ENCODE measurements at places on chromosomes 16 and 17. TPM values are rescaled to one million over a fixed set of nuclear protein-coding genes. Genes with fewer than 3 reads are reported as not detected.

- DNase-seq, result no peak
Observed at GRCh38 chr17:45952814-45953320, 46.2 kb upstream of the STH start.

- DNase-seq, result no peak
Observed at GRCh38 chr16:77744141-77744540, 21.8 kb downstream of the NUDT7 start.

The CHST5 gene
- polyA plus RNA-seq, result 21.2 TPM

DNA sequence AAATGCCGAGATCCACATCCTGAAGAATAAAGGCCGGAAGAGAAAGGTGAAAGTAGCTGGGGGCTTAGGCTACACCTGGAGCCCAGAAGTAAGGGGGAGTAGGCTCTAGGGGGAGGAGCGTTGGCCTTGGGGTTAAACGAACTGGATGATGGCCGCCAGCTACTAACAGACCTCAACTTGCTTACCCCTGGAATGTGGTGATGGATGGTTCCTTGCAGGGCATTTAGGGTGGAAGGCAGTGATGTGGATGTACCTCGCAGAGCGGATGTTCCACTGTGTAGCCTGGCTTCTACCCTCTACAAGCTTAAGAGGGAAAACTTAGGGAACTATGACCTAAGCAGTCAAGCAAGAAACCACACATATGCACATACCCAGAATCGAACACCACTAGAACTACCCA is 2.3 kb upstream of the MAZ start:
- no peak for DNase-seq

DNA sequence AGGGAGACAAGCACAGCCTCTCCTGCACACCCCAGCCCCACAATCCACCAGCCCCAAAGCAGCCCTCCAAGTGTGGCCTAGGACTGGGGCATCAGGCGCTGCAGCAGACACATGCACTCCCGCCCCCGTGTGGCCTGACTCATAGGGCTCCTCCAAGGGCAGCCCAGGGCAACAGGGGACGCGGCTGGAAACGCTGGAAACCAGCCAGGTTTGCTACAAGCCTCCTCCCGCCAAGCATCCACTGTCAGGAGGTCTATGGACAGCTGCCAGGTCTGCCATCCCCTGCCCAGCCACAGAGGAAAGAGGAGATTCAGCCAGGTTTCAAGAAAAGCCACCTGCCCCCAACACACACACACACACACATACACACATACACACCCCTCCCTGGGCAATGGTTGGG is 25.8 kb downstream of the SRCIN1 start:
- no peak for DNase-seq

DNA sequence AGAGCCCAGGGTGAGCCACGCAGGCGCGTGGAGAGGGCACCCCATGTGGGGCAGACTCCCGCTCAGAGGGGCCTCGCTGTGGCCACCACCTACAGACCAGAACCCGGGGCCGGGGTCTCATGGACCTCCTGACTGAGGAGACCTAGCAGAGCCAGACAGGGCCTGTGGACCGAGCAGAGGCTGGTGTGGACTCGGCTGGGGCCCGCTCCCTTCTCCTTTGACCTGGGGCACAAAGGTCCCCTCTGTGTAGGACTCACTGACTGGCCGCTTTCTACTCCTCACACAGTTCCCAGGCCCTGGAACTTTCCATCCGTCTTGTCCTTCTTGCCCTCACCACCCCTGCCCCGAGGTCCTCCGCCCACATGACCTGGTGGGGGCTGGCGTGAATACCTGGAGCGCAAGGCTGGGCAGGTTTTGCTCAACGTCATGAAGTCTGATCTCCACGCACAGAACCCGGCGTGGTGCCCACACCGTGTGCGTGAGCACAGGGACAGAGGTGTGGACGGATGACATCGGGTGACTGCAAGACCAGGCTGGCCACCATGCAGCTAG is 44.7 kb upstream of the ACSF3 start:
- no peak for DNase-seq

The JUP gene
- 122 TPM for polyA plus RNA-seq

DNA sequence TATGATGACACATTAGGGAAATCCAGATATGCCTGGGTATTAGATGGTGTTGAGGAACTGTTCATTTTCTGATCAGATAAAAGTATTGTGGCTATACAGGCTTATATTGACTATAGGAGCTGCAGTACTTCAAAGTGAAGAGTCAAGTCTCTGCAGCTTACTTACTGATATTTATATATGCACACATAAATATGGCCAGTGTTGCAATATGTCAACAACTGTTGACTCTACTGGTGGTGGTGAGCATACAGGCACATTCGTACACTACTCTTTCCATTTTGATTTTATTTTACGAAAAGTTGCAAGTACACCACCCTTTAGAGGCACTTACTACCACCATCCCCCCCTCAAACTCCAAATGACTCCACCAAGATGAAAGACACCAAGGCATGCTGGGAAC is 2.5 kb downstream of the CIAO2B start:
- DNase-seq, result no peak

The TRPV3 gene
- 9.4 TPM for polyA plus RNA-seq

DNA sequence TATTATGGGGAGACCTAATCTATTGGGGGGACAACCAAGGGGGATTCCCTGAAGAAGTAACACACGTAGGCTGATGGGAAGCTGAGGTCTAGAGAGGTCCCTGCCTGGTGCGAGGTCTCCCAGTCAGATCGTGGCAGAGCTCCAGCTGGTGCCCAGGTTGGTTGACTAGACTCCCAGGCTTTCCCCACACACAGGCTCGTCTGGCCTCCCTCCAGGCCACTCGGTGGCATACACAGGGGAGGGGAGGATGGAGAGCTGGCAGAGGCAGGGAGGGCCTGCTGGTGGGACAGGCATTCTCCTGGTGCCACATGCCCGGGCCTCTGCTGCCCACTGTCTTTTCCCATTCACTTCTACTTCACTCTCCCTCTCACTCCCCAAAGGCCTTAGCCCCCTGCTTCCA is 8.5 kb upstream of the SOCS3 start:
- DNase-seq, result no peak

- no peak for DNase-seq
Observed at GRCh38 chr17:2075336-2076086, 20.6 kb downstream of the HIC1 start.

GRCh38 chr16:28977703-28978662 is 3.4 kb downstream of the SPNS1 start:
- peak; percentile 39 for DNase-seq

DNA sequence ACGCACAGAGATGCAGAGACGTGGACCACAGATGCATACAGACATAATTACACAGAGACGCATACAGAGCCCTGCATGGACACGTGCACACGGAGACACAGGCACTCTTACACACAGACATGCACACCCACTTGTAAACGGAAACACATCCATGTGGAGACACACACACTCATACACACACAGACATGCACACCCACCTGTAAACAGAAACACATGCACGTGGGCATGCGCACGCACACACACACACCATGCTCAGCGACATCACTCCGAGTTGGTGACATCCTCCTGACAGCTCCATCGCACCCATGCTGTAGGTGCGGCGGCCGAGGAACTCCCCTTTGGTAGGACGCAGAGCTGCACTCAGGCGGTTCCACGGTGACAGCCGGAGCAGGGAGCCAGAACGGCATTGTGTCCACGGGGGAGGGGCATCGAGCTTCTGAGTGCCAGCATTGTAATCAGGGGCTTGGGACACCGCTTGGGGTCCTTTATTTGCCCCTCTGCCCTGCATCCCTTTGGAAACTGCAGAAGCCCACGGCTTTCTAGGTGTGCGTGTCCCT is 233.5 kb downstream of the RBFOX3 start:
- DNase-seq, result no peak

The PMFBP1 gene
- polyA plus RNA-seq, result 1.1 TPM

GRCh38 chr16:79185711-79186110 is 414.8 kb downstream of the MAF start:
- DNase-seq, result no peak

The SLC6A4 gene
- 3.6 TPM for polyA plus RNA-seq

- no peak for DNase-seq
Observed at GRCh38 chr17:80940171-80941123, 51.2 kb upstream of the CHMP6 start.

DNA sequence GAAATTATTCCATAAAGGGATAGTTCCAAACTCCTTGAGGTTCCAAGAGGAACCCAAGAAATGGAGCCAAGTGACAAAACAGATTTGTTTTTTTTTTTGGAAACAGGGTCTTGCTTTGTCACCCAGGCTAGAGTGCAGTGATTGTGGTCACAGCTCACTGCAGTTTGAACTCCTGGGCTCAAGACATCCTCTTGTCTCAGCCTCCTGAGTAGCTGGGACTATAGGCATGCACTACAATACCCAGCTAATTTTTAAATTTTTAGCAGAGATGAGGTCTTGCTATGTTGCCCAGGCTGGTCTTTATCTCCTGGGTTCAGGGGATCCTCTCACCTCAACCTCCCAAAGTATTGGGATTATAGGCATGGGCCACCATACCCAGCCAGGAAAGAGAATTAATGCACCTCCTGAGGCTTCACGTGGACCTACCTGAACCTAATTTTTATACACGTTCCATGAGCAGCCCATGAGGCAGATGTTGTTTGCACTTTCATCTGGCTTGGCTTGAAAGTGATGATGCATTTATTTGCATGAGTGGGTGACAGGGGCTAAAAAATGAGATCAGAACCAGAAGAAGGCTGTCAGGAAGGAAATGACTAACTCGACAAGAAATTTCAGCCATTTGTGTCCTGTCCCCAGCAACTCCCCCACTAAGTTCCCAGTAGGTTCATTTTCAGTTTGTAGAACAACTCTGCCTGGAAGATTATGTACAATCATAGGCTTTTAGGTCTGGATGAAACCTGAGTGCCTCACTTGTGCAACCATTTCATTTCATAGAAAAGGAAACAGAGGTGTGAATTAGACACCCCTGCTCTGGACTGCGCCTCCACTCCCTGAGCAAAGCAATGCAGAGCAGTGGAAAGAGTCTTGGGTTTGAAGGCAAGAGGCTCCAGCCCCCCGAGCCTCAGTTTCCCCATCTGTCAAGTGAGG is 10.3 kb upstream of the IRF8 start:
- DNase-seq, result no peak

The HSF4 gene
- 4.6 TPM for polyA plus RNA-seq

DNA sequence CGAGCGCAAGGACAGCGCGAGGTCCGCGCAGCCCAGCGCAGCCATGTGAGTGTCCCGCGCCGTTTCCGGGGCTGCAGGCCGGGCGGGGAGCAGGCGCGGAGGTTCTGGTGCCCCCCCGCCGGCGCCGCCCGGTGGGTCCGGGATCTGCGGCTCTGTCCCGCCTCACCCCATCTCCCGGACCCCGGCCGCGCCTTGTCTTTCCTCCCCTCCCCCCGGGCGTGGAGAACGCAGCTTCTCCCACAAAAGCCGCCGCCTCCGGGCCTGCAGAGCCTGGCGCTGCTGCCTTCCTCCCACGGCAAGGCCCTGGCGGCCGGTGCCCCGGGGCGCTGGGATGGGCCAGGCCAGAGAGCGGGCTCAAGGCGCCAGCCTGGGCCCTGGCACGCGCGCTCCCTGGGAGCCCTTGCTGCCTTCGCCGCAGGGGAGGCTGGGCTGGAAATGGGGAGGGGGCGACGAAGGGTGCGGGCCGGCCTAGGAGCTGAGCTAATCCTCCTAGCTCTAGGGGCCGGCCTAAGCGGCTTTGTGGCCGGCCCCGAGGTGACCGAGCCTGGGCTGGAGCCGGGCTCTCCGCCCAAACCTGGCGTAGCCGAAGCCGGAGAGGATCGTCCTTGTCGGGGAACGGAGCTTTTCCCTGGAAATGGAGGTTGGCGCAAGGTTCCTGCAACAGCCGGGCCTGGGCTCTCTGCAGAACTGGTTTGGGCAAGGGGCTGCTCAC is 397 bp downstream of the RIPOR1 start:
- peak; percentile 60 for DNase-seq

DNA sequence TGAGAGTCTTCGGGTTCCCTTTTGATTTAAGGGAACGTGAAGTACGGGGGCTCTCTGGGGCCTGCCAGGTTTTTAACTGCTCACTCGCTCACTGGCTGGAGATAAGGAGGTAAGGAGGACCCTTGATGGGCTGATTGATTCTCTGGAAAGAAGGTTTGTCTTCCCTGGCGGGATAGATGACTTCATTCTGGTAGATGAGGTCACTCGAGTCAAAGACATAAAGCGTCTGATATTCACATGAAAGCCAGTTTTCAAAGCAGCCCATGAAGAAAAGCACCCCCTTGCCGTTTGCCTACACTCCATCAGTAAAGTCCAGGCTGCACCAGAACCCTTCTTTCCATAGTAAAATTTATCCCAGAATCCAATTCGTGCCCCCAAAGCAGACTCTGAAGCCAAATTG is 233.7 kb upstream of the IRX5 start:
- no peak for DNase-seq

GRCh38 chr17:67994817-67995569 is 1.3 kb downstream of the C17orf58 start:
- DNase-seq, result peak; percentile 43

DNA sequence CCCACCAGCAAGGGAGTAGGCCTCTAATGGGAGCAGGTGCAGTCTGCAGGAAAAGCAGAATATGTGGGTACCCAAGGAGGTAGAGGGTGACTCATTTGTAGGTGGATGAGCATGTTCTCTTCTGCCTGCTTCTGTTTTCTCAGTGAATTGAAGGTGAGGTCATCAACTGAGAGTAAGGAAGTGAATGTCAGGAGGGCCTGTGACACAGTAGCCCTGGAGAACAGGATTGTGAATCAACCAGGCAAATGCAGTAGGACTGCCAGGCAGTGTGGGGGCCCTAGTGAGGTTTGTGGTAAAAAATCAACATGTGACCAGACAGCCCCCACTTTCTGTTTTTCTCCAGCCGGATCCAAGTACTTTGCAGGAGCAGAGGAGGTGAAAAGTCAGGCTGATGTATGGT is 150.5 kb upstream of the SOX9 start:
- DNase-seq, result no peak

The KCNJ2 gene
- polyA plus RNA-seq, result 0.27 TPM

GRCh38 chr16:29714396-29714795 is 31.4 kb downstream of the C16orf54 start:
- DNase-seq, result no peak

The TNFRSF17 gene
- 0.04 TPM for polyA plus RNA-seq

The POLDIP2 gene
- 61.5 TPM for polyA plus RNA-seq

The CRAMP1 gene
- polyA plus RNA-seq, result 2.4 TPM

DNA sequence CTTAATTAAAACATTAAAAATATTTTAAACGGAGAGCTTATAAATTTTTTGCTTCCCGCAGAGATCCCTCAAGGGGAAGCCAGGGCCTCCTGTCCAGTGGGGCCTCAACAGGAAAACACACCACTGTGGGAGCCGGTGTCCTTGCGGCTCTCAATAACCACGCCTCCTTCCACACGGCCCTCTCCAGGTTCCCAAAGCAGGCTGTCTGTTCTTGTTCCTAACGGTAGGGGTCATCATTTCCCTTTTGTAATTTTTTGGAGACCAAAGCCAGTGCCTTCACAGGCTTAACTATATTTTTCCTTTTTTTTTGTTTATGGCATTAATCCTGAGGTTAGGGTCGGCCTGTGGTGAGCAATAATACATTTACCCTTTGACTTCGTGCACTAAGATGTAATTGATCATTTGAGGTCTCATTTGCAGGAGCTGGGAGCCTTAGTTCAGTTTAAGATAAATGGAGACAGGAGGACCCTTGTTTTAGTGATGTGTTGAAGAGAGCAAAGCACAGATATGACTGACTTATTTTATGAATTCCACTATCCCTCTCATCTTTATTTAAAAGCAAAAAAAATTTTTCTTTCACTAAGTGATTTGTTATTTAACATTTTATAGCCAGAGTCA is 77.5 kb upstream of the N4BP1 start:
- peak; percentile 61 for DNase-seq

GRCh38 chr17:42562388-42563142 is 617 bp downstream of the COASY start:
- DNase-seq, result peak; percentile 68

- DNase-seq, result no peak
Observed at GRCh38 chr17:78204387-78205123, 9.5 kb upstream of the BIRC5 start.
